ENCODE measurements at places on chromosomes 11 and 22.

- no peak for DNase-seq
Measured at GRCh38 chr11:45025716-45026492, 75.2 kb upstream of the TP53I11 start.

GRCh38 chr22:36761553-36762240 lies 14.2 kb downstream of the IFT27 start:
- DNase-seq: no peak

- no peak for DNase-seq
Measured at GRCh38 chr11:14529321-14529720, 9.1 kb upstream of the PSMA1 start.

- DNase-seq: no peak
Measured at GRCh38 chr22:36900880-36901279, 12.5 kb upstream of the CSF2RB start.

- DNase-seq: no peak
Measured at GRCh38 chr11:45163956-45164575, 17.6 kb downstream of the PRDM11 start.

GRCh38 chr22:17974087-17974486 lies 50.3 kb downstream of the MICAL3 start:
- DNase-seq: no peak

DNA sequence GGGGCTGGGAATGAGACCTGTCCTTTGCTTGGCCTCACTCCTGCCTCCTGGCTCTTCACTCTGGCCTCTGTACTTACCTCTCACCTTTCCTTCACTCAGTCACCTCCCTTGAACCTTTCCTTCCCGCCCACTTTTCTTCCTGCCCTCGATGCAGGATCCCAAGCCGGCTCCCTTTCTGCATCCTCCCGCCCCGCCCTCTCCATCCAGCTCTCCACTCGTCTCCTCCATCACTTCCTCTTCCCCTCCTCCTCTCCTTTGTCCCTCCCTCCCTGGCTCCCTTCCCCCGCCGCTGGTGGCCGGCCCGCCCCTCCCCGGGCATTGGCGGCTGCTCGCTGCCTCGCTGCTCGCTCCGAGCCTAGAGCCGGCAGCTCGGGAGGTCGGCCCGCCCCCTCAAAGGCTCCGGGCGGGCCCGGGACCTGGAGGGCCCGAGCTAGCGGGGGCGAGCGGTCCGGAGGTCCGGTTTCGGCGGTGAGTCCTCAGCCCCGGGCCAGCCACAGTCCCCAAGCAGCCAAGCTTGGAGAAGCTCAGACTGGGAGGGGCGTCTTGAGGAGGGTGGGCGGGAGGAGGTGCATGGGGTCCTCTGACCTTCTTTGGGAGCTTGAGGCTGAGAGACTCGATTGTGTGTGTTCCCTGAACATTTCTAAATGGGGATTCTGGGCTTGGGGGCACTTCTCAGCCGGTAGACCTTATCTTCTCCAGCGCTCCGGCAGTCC lies 13.8 kb downstream of the PHLDB1 start:
- DNase-seq: no peak
